ENCODE measurements at places on chromosomes 7 and 10.

DNA sequence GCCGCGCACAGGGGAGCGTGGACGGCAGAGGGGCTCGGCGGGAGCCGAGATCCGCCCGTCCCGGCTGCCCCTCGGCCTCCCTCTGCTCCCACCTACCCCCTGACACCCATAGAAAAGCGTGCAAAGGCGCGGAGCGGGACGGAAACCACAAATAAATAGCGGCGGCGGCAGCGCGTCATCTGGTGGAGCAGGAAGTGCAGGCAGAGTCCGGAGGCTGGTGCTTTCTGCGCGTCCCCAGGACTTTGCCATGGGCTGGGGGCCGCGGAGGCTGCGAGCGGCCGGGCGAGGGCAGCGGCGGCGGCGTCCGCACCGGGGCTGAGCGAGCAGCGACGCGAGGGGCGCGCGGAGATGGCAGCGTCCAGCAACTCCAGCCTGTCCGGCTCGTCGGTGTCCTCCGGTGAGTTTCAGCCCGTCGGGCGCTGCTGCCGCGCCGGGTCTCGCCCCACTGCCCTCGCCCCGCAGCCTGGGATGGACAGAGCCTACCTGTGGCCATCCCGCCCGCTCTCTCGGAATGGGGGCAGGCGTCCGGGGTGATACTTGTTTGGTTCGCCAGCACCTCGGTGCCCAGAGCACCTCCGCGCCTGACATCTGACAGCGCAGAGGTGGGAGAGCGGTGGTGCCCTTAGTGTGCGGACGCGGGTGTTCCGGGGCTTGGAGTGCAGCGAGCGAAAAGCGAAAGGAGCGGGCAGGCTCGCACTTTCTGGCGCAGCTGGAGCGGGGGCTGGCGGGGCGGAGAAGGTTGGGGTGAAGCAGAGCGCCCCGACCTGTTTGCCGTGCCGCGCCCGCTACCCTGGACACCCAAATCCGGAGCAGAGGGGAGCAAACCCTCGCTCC, at the start of gene CHN2:
TSS of gene CHN2 (plus strand) at position 182 of the 834 bp plus-strand sequence.
- H3K27me3 ChIP-seq = no peaks in the 10 kb centered on the region
- H3K4me1 ChIP-seq = peaks cover 15% of the 10 kb centered on the region
- peak within 1 kb of the TSS; percentile 93 for H3K4me3 ChIP-seq
- DNase-seq = peak; percentile 47
- no peaks in the 10 kb centered on the region for H3K36me3 ChIP-seq

- H3K4me3 ChIP-seq = no peak overlapping the region
- H3K4me1 ChIP-seq = peaks cover 83% of the 10 kb centered on the region
- H3K36me3 ChIP-seq = peaks cover 54% of the 10 kb centered on the region
- no peaks in the 10 kb centered on the region for H3K27me3 ChIP-seq
- H3K27ac ChIP-seq = no peak overlapping the region
These were observed 8.8 kb downstream of the ITGB1 start for GRCh38 chr10:32949221-32949678.

DNA sequence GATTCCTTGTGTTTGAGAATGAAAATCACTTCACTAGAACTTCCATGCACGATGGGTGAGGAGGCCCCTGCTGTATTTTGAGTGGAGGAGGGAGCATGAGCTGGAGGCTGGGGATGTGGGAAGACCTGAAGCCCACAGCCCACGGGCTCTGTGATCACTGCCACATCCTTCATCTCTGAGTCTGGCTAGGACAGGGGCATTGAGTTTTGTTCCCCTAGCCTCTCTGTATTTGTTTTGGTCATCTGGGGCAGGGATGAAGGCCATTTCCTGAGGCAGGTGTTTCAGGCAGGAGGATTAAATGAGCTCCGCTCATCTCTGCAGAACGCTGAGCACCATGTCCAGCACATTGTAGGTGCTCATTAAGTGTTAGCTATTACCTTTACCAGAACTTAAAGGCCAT, 293.6 kb downstream of the GLRX3 start:
- no peak overlapping the region for H3K4me3 ChIP-seq
- H3K27ac ChIP-seq = no peak overlapping the region
- no peaks in the 10 kb centered on the region for H3K4me1 ChIP-seq
- H3K27me3 ChIP-seq = no peaks in the 10 kb centered on the region

GRCh38 chr10:11950325-11951018, 92.1 kb downstream of the UPF2 start:
- H3K36me3 ChIP-seq = no peaks in the 10 kb centered on the region
- H3K4me1 ChIP-seq = no peaks in the 10 kb centered on the region
- no peak overlapping the region for H3K27ac ChIP-seq
- no peak overlapping the region for H3K4me3 ChIP-seq
- DNase-seq = no peak
- H3K27me3 ChIP-seq = no peaks in the 10 kb centered on the region

DNA sequence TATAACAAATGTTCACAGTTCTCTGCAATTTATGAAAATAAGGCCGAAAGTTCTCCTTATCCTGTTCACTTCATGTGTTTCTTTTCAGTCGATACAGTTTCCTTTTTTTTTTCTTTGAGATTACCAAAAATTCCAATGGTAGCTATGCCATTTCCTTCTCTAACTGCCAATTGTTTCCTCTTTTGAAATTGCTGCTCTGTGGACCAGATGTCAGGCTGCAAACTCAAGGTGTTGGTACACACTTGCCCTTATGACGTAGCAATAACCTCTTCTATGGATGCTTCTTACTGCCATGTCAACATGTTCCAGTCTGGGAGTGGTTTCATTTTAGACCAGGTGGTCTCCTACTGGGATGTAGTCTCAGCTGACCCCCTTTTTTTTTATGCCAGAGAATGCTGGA, 52.9 kb downstream of the CASD1 start:
- H3K4me3 ChIP-seq = no peak overlapping the region
- no peak for DNase-seq
- H3K4me1 ChIP-seq = 0 out of 2 replicates have a peak, but pooled peaks cover 8% of the 10 kb centered on the region
- no peak overlapping the region for H3K27ac ChIP-seq
- no peaks in the 10 kb centered on the region for H3K36me3 ChIP-seq

- H3K4me1 ChIP-seq = peaks cover 42% of the 10 kb centered on the region
- H3K27me3 ChIP-seq = no peaks in the 10 kb centered on the region
- H3K27ac ChIP-seq = peak within 1 kb of the TSS; percentile 84
- peaks cover 12% of the 10 kb centered on the region for H3K36me3 ChIP-seq
These were observed at the start of gene IMMP2L for GRCh38 chr7:111561904-111562732. Gene IMMP2L, minus strand, starts transcription at chr7:111562492.

DNA sequence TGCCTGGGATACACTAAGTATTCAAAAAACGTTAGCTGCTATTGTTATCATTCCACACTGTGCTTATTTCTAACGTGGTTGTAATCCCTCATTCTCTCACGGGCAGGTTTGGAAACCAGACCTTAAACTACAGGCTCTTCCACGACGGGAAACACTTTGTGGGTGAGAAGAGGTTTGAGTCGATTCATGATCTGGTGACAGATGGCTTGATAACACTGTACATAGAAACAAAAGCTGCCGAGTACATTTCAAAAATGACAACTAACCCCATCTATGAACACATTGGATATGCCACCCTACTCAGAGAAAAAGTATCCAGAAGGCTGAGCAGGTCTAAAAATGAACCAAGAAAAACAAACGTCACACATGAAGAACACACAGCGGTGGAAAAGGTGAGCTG, 163.2 kb upstream of the PRR15 start:
- no peaks in the 10 kb centered on the region for H3K27me3 ChIP-seq
- no peaks in the 10 kb centered on the region for H3K4me1 ChIP-seq
- no peak overlapping the region for H3K4me3 ChIP-seq
- no peaks in the 10 kb centered on the region for H3K36me3 ChIP-seq

- no peak for DNase-seq
- peaks cover 8% of the 10 kb centered on the region for H3K4me1 ChIP-seq
- no peak overlapping the region for H3K27ac ChIP-seq
- no peaks in the 10 kb centered on the region for H3K27me3 ChIP-seq
- peaks cover 9% of the 10 kb centered on the region for H3K36me3 ChIP-seq
These were observed 5.1 kb downstream of the SFXN3 start for GRCh38 chr10:101035916-101036702.

DNA sequence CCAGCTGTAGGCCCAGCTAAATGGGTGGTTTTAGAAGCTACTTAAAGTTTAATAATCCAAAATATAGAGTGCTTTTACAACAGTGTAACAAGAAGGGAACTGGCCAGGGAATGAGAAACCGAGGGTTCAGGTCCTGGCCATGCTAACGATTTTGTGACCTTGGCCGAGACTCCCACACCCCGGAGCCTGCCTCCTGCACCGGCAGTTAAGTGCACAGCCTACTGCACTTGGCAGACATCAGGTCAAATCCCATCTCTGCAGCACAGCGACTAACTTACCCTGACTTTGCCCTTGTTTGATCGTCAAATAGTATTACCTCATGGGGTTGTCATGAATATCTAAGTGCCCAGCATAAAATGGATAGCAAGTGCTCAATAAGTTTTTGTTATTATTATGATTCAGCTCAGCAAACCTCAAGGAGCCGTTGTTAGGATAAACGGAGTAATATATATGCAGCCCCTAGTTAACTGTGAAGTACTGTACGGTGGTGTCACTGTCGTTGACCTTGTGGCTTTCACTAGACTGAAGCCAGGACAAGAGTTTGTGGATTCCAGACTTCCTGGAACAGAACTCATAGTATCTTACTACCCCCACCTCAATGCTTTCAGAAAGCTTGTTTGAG, 35.5 kb downstream of the LYZL1 start:
- H3K4me1 ChIP-seq = 0 out of 2 replicates have a peak, but pooled peaks cover under 1% of the 10 kb centered on the region
- no peak for DNase-seq
- no peaks in the 10 kb centered on the region for H3K27me3 ChIP-seq
- H3K27ac ChIP-seq = no peak overlapping the region
- no peaks in the 10 kb centered on the region for H3K36me3 ChIP-seq

DNA sequence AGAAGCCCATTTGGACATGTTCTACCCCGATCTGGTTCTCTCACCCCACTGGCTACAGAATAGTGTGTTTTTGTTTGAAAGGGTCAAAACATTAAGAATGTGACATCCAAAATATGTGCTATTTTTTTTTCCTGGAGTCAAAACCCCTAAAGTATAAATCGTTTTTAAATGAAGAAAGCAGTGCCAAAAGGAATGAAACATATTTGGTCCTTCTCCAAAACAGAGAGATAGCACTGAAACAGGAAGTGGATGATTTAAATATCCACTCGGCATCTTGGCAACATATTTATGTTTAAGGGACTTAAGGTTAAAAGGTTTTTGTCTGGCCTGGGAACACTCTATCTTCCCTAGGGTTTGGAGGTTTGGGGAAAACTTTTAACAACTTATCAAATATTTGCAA, 32.3 kb downstream of the CALD1 start:
- no peak overlapping the region for H3K27ac ChIP-seq
- no peak for DNase-seq
- no peaks in the 10 kb centered on the region for H3K27me3 ChIP-seq
- no peak overlapping the region for H3K4me3 ChIP-seq

DNA sequence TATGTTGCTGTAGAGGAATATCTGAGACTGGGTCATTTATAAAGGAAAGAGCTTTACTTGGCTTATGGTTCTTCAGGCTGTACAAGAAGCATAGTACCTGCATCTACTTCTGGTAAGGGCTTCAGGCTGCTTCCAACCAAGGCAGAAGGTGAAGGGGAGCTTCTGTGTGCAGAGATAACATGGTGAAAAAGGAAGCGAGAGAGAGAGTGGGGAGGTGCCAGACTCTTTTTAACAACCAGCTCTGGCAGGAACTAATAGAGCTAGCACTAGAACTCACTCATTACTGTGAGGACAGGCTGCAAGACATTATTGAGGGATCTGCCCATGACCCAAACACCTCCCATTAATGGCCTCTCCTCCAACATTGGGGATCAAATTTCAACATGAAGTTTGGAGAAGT, 94.5 kb downstream of the KIF20B start:
- H3K27ac ChIP-seq = no peak overlapping the region
- H3K27me3 ChIP-seq = no peaks in the 10 kb centered on the region
- H3K4me3 ChIP-seq = no peak overlapping the region

DNA sequence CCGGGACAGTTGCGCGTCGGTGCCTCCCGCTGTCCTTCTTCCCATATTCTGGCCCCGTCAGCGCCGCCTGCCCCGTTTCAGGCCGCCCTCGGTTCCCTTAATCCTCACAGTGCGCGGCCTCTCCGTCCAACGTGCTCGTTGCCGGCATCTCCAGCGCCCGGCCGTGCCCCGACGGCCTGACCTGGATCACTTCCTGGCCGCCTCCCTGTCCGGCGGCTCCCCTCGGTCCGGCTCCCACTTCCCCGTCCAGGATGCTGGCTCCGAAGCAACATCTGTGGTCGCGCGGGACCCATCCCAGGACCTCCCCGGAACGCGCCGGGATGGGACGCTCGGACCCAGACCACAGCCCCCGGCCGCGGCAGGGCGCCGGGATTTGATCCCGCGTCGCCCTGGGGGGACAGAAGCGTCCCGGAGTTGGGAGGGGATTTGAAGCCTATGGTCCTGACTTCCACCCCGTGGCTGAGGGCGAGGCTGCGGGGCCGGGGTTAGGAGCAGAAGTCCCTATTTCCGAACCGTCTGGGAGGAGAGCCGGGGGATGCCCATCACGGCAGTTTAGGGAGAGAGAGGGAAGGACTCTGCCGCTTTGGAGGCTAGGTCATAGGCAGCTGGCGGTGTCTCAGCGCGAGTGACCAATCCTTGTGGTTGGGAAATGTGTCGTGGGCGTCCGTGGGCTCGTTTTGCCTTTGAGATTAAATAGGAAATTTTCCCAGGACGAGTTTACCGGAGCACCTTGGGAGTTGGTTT, 53.8 kb downstream of the KCTD7 start:
- DNase-seq = peak; percentile 16
- H3K27me3 ChIP-seq = no peaks in the 10 kb centered on the region
- H3K27ac ChIP-seq = peak overlapping the region; percentile 23
- peak overlapping the region; percentile 94 for H3K4me3 ChIP-seq
- peaks cover 21% of the 10 kb centered on the region for H3K4me1 ChIP-seq

GRCh38 chr7:137790828-137791227, 55.9 kb downstream of the DGKI start:
- no peaks in the 10 kb centered on the region for H3K36me3 ChIP-seq
- no peak overlapping the region for H3K4me3 ChIP-seq
- peaks cover 60% of the 10 kb centered on the region for H3K27me3 ChIP-seq

DNA sequence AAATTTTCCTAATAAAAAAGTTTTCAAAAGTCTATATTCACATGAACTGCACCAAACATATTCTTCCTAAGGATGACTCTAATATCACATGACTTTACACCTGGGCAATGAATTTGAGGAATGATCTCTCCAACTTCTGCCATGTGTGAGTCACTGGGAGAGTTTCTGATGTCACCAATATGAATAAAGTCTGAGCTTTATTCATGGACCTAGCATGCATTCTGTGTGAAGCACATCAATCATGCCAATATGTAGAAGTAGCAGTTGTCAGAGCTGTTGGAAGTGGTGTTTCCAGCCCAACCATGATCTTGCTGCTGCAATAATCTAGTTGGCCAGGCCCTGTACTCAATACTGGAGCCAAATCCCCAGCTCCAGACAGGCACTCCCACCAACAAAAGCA, 91.7 kb upstream of the IFRD1 start:
- H3K4me3 ChIP-seq = no peak overlapping the region
- no peaks in the 10 kb centered on the region for H3K4me1 ChIP-seq
- no peak overlapping the region for H3K27ac ChIP-seq
- H3K27me3 ChIP-seq = no peaks in the 10 kb centered on the region
- H3K36me3 ChIP-seq = no peaks in the 10 kb centered on the region

Measured in PC-3 (cell line).